Activated CD4-positive, alpha-beta T cell treated with anti-CD3 and anti-CD28 coated beads, Interleukin-2, Interleukin-4, amounts not matched to agents 100 ng/mL and 50 ng/mL, durations not matched to agents 16 hours and 8 hours (primary cell): ENCODE measurements at places on chromosomes 3 and 15.

GRCh38 chr3:116474032-116474780 is 28.9 kb upstream of the LSAMP start:
- DNase-seq = no peak

GRCh38 chr3:53401154-53401553 is 53.8 kb upstream of the DCP1A start:
- DNase-seq = no peak

DNA sequence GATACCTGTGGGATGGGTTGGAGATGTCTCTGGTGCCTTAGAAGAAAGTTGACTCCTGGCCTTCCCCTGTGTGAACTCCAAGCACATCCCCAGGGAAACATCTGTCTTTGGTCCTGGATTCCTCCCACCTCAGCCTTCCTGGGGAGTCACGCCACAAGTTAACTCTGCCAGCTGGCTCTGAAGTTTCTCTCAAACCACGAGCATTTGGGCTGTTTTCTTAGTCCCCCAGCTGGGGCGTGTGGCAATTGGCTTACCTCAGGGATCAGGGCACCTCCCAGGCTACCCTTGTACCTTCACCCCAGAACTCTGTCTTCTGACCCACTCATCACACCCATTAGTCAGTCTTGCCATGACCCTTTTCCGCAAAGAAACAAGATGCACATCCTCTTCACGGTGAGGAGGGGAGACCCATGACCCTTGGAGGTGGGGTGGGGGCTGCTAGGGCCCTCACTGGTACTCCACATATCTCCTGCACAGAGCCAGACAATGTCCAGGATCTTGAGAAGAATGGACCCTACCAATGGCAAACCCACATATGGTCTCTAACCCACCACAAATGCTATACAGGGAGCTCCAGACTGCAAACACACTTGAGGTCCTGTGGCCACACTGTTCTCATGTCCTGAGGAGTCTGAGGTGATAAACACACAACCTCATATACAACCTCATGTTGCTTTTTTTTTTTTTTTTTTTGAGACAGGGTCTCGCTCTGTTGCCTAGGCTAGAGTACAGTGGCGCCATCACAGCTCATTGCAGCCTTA is 3.9 kb downstream of the NEIL1 start:
- DNase-seq = no peak

DNA sequence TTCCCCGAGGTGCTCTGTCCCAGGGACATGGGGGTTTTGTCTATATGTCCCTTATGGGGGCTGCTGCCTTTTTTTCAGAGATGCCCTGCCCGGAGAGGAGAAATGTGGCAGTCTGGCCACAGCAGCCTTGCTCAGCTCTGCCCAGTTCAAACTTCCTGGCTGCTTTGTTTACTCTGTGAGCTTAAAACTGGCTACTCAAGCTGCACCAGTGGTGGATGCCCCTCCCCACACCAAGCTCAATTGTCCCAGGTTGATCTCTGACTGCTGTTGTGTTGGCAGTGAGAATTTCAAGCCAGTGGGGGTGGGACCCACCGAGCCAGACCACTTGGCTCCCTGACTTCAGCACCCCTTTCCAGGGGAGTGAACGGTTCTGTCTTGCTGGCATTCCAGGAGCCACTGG is 188.9 kb downstream of the STXBP5L start:
- DNase-seq = no peak

GRCh38 chr3:176824811-176825210 is 372.5 kb downstream of the TBL1XR1 start:
- no peak for DNase-seq

GRCh38 chr3:22371607-22372291 is 620.7 kb upstream of the ZNF385D start:
- no peak for DNase-seq

DNA sequence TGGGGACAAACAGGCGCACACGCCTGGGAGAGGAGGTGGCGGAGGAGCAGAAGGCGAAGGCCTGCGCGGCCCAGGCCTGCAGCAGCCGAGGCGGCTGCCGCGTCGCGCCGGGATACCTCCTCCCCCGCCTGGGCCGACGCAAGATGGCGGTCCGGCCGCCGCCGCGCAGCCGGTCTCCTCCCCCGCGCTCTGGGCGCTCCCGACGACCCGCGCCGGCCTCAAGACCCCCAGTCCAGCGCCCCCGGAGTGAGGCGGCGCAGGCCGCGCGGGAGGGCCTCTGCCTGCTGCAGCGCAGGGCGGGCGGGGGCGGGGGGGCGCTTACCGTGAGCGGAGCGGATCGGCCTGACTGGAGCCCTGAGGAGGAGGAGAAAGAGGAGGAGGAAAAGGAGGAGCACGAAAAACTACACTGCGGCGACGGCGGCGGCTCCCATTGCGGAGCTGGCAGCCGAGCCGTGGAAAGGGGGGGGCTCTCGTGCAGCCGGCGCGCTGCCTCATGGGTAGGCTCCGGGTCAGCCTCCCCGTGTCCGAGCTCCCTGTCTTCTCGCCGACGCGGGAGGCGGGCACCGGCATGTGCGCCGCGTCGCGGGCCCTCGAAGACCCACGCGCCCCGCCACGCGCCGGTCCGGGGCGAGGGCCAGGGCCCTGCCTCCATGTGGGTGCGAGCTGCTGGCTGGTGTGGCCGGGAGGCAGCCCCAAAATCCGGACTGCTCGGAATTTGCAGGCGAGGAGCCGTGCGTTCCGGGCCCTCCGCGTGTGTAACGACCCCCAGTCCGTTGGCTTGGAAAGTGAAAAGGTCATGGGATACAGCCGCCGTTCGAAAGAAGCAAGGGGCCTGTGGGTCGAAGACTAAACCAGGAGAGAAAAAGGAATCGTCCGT is at the start of gene ZNF280D:
TSS of gene ZNF280D (minus strand) at position 374 of the 877 bp plus-strand sequence. CDS start 26,400 bp downstream, outside the sequence.
- DNase-seq = peak; percentile 79

DNA sequence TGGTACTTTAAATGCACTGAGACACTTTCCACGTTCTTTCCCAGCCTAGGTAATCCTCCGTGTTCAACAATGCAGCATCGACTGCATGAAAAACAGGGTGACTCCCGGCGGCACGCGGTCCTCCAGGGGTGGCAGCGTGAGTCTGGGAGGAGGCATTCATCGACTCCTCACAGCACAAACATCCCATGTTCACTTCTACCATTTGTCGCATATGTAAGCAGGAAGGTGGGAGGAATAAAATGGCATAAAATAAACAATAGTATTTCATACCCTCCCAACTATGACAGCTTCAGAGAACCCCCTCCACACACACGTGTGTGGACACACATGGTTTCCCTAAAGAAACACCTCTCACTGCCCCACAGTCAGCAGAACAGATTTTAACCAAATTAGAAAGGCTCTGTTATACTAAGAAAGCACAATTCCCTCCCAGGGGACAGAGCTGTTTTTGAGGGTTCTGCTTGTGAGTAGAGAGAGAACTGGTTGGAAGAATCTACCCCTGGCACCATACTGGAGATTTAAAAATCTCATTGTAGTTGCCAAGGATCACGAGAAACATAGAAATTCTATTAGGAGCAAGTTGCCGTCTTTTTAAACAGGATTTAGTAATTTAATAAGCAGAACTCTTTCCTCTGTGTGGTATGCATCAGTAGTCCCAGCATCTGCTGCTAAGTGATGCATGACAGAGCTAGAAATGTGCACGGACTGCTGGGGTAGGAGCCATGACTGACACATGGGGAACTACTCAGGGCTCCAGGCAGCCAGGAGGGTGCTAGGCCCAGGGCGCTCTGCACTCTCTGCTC is 6.0 kb downstream of the FAM43A start:
- no peak for DNase-seq

DNA sequence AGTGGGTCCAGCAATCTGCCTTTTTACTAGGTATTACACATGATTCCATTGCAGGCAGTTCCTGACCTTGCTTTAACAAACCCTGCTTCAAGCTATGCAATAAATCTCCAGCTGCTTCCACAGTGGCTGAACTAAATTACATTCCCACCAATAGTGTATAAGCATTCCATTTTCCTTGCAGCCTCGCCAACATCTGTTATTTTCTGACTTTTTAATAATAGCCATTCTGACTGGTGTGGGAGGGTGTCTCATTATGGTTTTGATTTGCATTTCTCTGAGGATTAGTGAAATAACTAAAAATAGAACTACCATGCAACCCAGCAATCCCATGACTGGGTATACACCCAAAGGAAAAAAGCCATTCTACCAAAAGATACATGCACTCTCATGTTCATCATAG is 36.4 kb upstream of the DNAJC13 start:
- no peak for DNase-seq

- DNase-seq = no peak
These were observed 18.6 kb downstream of the MESP2 start for GRCh38 chr15:89794627-89795241.

- DNase-seq = no peak
These were observed 725 bp downstream of the TLE3 start for GRCh38 chr15:70097063-70097320.

GRCh38 chr3:16520970-16521881 is 7.7 kb upstream of the RFTN1 start:
- DNase-seq = peak; percentile 69

- DNase-seq = no peak
These were observed 146.3 kb downstream of the ALCAM start for GRCh38 chr3:105513042-105513441.

DNA sequence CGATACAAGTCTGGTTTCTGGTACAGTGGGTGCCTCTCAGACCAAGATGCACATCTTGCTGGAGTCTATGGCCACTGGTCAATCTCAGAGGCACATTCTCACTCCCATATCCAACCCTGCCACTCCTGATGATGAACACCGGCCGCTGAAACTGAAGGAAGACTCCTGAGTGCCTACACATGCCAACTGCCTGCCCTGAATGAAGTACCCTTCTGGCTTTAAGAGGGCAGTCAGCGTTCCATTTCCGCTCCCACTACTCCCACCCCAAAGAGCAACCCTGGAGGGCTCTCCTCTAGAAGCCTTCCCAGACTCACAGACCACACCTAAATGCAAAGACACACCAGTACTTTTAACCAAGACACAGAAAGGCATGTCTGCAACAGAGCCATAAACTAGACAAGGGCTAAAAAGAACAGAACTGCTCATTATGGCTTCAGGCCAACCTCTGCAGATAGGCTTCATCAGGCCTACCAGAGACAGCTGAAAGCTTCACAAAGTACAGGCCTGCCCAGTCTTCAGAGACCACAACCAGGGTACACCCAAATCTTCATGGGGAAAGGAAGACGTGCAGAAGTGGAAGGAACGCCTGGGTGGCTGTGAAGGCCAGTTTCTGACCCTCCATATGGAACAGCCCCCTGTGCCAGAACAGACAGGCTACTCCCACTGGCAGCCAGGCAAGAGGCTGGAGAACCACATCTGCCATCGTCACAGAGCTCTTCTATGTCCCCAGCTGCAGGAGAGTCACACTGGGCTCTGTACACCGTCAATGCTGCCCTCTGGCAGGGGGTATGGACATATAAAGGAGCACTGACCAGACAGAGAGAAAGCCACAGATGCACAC is 14.3 kb downstream of the ANP32A start:
- DNase-seq = no peak

DNA sequence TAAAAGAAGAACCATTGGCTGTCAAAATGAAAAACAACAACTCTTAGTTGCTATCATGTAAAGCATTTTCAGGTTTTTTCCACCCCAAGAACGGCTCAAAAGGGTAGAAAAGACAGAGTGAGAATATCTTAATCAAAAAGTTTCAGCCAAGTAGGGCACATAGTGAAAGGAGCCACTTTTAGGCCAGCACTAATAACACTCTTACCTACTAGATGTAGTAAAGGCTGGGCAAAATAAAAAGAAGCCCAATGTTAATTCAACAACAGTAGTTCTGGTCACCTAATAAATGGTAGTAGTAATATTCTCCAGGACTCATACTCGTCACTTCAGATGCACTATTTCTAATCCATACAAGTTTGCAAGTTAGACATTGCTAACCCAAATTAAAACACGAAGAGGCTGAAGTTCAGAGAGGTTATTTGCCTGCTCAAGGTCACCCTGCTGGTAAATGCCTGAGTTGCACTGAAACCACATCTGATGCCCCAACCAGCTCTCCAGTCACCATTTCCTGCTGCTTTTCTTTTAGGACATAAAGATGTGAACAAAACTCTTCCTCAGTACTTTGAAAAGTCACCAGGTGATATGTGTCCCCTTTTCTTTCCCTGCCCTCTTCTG is 7.5 kb downstream of the GOLIM4 start:
- peak; percentile 17 for DNase-seq

DNA sequence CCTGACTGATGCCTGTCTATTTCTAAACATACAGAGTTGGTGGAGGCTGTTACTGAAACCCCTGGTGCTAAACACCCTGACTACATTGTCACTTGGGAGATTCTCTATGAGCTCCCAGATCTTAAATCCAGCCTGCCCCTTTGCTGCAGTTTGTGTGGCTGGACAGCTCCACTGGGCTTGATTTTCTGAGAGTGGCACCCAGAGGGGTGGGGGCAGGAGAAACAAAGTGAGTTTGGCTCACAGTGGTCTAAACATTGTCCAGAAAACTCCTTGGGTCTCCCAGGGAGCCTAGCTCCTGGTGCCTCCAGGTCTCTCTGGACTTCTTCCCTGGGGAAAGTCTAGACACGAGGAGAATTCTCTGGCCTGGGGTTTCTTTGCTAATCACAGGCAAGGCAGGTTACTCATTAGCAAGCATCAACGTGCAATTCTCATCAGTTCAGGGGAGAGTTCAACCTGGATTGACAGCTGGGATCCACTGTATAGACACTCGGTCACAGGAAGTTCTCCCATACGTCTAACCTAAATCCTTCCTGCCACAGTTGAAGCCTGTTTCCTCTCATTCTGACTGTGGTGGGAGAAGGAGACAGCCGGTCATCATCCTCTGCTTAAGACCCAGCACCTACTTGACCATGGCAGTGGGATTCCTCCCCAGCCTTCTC is 7.1 kb upstream of the DLL4 start:
- no peak for DNase-seq

GRCh38 chr15:77695961-77696582 is 63.4 kb upstream of the LINGO1 start:
- DNase-seq = no peak

DNA sequence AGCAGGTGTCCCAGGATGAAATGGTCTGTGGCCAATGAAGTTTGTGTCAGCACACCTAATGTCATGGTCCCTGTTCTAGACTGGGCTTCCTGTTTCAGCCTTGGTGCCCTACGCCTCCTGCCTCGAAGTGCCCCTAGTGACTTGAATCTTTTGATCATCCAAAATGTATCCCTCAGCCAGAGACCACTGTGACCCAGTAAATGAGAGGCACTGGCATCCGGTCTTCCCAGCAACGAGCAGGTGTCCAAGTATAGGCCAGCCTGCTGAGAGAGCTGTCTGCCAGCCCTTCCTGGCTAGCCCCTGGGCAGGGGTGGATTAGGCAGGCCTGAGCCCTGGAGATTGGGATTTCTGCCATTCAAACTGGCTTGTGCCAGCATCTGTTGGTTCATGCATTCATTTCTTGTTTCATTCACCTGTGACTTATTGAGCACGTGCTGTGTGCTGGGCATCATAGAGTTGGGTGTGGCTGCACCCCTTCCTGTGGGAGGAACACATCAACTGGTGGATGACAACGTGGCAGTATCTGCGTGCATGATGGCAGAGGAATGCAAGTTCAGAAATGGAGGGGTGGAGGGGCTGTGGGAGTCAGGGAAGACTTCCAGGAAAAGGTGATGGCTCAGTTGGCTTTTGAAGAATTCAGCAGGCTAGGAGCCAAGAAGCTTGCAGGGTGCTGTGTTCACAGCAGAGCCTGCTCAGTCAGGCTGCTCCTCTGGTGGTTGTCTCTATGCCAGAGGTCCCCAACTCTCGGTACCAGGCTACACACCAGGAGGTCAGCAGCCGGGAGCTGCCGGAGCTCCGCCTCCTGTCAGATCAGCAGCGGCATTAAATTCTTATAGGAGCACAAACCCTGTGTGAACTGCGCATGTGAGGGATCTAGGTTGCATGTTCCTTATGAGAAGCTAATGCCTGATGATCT is 21.6 kb downstream of the ESYT3 start:
- DNase-seq = no peak
